Bronchial epithelial cell (primary cell): ENCODE measurements at places on chromosomes 3 and 15. TPM values are rescaled to one million over a fixed set of nuclear protein-coding genes. Genes with fewer than 3 reads are reported as not detected.

- peak; percentile 90 for DNase-seq
Measured at GRCh38 chr3:185316740-185317412, 46.1 kb upstream of the MAP3K13 start.

DNA sequence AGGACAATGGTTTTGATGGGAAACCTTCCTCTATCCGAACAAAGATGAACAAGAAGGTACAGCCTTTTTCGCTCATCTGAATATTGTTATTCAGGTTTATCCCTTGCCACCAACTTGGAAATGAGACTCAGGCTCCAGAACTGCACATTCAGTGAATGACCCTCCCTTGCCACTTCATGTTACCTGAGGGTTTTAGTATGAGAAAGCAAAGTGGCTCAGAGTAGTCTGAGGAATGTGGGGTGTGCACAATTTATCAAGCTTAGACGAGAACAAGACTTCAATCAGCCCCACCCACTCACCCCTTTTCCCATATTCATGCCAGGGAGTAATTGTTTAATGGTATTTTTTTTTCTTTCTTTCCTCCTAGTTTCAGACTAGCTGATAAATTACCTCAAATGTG lies 265.3 kb upstream of the POU1F1 start:
- DNase-seq, result peak; percentile 55

The ADGRG7 gene
- total RNA-seq, result under 0.01 TPM in 1 of 2 replicates, not detected in the other

GRCh38 chr3:59056706-59057105 lies 6.9 kb upstream of the CFAP20DC start:
- peak; percentile 64 for DNase-seq
